ENCODE measurements at places on chromosomes 1 and 21.

GRCh38 chr1:166184897-166185296 is 18.1 kb upstream of the FAM78B start:
- no peak for DNase-seq

GRCh38 chr1:227922501-227923352 is 25.0 kb downstream of the WNT9A start:
- no peak for DNase-seq

DNA sequence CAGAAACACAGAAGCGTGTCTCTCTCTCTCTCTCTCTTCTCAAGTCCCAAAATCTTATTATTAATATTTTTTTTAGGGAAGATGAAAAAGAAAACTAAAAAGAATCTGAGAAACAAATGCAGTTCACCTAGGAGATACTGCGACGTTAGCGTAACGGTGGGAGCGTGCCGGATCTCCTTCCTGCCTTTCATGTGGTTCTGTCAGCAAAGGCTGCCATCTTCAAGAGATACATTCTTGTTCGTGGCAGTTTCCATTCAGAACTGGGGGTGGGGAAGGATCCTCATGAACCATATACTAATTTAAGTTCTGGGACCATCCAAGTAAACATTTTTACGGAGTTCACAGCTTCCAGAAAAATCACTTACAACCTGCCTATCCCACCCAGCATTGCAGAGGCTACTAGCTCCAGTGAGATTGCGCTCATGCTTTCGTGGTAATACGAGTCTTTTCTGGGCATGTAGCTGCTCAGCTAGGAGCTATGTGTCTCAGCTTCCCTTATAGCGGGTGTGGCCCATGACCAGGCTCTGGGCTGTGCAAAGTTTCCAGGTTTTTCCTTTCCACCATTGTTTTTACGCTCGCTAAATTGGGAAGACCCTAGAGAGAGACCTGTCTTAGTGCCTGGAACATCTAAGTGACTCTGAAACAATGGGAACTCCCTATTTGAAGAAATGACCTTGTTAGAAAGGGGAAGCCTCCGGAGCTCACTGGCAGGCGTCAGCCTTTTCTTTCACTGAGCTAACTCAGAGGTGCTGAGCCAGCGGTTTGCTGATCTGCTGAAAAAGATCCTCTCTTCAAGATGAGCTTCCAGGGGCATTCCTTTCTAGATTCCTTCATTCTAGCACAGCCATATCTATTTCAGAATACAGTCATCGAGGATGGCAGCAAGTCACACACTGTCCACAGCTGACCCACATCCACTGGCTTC is 17.3 kb downstream of the SLAMF1 start:
- peak; percentile 53 for DNase-seq

DNA sequence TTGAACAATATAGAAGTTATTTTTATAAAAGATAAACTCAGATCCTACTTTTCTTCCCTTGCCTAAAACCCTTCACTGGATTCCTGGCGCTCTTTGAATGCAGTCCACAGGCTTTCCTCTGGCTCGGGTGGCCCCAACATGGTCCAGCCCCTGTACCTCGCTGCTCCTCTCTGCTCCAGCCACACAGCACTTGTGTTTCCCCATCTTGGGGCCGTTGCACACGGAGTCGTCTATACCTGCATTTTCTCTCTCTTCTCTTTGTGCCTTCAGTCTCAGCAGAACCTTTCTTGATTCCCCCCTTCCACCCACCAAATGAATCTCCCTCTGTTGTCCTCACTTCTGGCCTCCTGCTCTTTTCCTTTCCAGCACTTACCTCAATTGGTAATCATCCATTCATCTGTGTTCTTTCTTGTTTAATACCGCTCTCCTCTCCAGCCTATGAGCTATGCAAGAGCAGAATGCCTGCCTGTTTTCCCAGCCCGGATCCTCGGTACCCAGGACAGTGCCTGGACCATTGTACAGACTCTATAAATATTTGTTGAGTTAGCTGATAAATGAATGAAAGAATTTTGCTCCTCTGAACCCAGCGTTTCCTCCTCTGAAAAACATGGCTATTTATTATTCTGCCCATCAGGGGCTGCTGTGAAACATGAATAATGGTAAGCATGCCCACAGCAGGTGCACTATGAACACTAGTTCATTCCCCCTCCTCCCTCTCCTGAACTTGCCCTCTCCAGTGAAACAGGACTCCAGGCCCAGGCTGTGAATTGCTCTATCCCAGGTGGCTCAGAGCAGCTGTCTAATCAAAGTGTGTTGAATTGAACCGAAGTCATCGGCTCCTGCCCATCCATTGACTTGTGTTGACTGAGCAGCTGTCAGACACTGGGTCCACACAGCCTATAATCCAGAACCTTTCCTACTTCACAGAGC is 266.9 kb downstream of the PTPRU start:
- DNase-seq = no peak

DNA sequence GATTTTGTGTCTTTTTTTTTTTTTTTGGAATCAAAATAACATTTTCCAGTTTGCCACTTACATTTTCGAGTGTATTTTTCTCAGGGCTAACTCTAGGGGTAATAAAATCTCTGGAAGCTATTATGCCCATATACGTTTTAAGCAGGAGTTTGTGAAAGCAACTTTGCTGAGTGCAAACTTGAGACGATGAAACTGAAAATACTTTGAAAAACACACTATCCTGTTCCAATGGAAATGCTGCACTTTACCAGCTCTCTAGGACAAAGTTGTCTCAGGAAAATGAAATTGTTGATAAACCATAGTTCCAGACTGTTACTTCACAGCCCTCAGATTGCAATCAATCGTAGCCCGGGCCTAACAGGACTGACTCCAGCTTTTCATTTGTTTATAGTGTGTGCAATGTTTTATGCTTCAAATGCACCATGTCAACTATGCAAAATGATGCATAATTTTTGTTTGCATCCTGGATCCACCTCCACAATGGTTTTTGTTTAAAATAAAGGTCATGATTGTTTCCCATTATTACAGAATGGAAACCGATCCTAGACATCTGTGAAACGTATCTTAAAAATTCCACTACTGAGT is 220.6 kb upstream of the PKN2 start:
- DNase-seq = no peak
